ENCODE measurements at places on chromosomes 7 and 10.
A peak's percentile ranks its signal among the peaks of the same experiment; 100 is the strongest.

GRCh38 chr7:107077699-107078516, 33.4 kb downstream of the PRKAR2B start:
- no peak for DNase-seq

GRCh38 chr10:57921140-57921539, 346.6 kb downstream of the IPMK start:
- DNase-seq = no peak

GRCh38 chr7:27420702-27421101, 178.1 kb downstream of the EVX1 start:
- DNase-seq = no peak

GRCh38 chr10:81724431-81724830, 150.6 kb upstream of the NRG3 start:
- DNase-seq = no peak

GRCh38 chr7:128906766-128907559, 3.5 kb downstream of the KCP start:
- DNase-seq = no peak

- DNase-seq = no peak
Observed at GRCh38 chr10:23275355-23275754, 69.2 kb downstream of the C10orf67 start.

DNA sequence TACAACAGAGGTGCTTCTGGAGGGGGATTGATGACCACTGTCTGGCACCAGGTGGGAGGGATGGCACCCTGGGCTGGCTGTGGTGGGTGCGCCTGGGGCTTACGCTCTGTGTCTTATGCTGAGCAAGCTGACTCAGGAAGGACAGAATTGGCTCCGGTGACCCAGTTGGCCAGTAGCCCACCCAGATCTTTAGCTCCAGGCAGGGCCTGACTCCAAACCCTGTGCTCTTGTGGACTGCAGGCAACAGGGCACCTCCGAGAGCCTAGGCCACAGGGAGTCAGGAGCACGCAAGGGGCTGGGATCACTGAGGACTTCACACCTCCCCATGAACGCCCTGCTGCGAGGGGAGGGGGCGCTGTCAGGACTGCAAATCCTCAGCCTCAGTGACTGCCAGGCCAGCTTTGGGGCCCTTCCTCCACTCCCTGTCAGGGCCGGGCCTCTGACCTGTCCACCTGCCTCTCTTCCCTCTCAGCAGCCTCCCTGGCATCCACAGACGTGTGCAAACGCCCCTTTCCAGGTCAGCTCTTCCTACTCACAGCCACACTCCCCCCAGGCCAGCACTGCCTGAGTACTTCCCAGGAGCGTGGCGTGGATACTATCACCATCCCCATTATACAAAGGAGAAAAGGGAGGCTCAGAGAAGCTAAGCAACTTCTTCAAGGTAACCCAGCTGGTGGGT, 118.7 kb downstream of the SLIT1 start:
- DNase-seq = no peak

GRCh38 chr10:132765435-132765834, 20.5 kb downstream of the NKX6-2 start:
- no peak for DNase-seq

GRCh38 chr7:137084607-137085380, 216.3 kb downstream of the CHRM2 start:
- no peak for DNase-seq

- DNase-seq = no peak
Observed at GRCh38 chr7:74026406-74026902, 1.5 kb upstream of the ELN start.

DNA sequence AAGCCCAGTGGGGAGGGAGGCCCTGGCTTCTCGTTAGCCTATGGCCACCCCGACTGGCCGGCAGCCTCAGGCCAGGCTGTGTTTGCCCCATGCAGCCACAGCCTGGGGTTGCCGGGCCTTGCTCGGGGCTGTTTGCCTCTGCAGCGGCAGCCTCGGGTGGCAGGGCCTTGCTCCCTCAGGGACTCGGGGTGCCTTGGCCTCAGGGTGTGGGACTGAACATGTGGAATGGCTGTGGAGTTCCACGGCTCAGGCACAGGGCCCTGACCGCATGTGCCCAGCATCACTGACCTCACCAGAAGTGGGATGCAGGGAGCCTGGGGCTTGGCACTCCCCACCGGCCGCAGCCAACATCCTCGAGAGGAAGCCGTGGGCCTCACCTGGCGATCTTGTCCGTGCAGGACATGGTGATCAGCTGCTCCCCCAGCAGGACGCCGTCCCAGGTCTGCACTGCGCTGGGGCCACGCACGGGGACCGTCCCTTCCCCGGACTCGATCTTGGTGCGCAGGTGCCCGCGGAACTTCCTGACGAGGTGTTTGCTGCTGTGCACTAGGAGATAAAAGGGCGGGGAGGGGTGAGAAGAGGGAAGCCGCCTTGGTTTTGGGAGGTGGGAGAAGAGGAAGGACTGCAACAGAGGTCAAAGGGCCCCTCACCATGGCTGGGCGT, 160.5 kb downstream of the WDR37 start:
- DNase-seq = peak; percentile 53

- DNase-seq = no peak
Observed at GRCh38 chr7:130210181-130210935, 2.7 kb downstream of the SSMEM1 start.

DNA sequence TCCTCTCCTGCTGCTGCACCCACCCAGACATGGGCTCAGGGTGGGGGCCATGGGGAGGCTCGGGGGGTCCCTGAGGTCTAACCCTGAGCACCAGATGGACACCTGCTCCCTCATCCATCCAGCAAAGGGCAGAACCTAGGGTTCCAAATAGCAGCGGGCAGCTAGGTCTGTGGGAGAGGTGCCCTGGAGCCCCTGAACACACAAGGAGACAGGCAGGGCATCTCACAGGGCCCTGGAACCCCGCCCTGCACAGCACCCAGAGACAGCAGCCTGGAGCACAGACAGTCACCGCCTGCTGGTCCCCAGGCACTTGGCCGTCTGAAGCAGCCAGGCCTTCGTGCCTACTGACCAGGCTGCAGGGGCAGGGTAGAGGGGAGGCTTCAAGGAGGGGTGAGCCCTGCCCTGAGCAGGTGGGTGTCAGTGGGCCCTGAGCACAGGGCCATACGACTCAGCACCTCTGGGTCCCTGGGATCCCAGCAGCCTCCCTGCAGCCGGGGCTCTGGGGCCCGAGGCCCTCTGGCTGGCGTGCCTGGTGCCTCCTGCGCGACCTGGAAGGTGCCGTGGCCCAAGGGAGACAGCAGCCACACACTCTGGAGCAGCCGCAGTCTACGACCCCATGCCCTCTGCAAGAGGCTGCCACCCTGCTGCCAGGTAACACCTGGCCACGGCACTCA, 38.3 kb downstream of the GET4 start:
- DNase-seq = no peak

DNA sequence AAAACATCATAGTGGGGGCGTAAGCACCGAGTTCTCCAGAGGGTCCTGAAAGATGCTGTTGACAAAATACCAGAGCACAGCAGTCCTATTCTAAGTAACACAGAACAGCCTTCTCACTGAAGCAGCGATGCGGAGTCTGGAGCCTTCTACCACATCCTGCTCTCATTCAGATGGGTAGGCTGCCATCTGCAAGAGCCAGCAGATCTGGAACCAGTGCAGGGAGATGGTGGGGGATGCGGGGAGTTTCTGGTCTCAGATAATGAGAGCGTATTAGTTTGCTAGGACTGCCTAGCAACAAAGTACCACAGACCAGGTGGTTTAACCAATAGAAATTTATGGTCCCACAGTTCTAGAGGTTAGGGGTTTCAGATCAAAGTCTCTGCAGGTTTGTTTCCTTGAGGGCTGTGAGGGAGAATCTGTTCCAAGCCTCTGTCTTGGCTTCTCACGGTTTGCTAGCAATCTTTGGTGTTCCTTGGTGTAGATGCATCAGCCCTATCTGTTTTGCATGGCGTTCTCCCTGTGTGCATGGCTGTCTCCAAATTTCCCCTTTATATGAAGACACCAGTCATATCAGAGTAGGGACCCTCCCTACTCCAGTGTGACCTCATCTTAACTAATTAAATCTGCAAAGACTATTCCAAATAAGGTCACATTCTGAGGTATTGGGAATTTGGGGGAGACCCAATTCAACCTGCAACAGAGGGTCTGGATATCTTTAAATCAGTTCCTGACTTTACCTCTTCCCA, 52.0 kb upstream of the STEAP1B start:
- DNase-seq = peak; percentile 36

- peak; percentile 78 for DNase-seq
Observed at GRCh38 chr7:158863611-158864506, 7.5 kb downstream of the DYNC2I1 start.

DNA sequence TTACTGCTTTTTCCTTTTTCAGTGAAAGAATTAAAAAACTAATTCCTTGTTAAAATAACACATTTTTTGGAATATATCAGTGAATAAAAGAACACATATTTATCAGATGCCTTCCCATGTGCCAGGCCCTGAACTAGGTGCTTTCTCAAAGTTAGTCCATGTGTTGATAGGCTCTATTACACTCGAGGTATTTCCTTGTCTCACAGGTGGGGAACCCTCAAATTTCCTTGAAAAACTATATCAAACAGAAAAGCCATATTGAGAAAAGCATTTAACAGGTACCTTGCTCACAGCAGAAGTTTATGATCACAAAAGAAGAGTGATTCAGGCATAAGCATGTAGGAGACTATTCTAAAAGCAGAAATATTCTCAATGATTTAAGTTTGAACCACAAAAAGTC, 75.6 kb upstream of the OGDHL start:
- no peak for DNase-seq

GRCh38 chr10:97547271-97547600, 25.3 kb upstream of the ANKRD2 start:
- no peak for DNase-seq

- no peak for DNase-seq
Observed at GRCh38 chr7:151756076-151756731, 120.7 kb downstream of the PRKAG2 start.

GRCh38 chr7:37284285-37284684, 164.4 kb downstream of the ELMO1 start:
- DNase-seq = no peak

DNA sequence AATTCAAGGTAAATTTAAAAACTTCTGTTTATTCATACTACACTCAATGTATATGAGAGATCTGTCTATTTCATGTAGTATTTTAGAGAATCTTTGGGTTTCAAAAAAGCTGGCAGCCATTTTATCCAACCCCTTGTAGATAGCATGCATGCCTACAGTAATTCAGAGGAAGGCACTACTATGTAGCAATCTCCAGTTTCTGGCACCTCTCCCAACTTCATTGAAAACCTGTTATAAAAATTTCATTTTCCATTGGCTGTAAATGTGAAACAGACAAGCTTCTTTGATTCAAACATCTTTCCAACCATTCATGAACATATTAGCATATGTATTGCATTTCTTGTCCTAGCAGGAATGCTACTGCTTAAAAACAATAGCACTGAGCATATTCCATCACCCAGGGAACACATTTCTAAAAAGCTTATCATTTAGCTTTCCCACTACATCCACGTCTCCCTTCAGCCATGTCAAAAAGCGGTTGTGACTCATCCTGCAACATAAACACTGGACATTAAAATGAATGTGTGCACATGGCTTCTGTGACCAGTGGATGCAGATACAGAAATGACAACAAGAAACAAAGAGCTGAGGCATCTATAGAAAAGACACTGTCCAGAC, 330.4 kb upstream of the AOAH start:
- no peak for DNase-seq

DNA sequence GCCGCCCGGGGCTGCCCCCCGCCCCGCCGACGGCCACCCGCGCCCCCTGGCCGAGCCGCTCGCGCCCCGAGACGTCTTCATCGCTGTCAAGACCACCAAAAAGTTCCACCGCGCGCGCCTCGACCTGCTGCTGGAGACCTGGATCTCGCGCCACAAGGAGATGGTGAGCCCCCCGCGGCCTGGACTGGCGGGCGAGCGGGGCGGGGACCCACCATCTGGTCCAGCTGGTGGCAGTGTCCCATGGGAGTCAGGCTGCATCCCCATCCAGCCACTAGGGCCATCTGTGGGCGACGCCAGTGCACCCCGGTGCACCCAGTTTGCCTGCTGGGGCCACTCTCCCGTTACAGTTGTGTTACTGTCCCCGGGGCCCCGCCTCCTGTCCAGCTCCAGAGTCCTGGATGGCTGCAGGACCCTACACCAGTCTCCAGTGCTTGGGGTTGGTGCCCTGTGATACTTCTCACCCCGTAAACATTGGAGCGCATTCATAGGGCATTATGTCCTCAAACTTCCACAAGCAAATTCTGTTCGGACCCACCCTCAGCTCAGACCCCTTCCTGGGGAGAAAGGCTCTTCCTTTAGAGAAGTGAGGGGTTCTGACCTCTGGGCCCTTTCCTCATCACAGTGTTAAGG, 672 bp downstream of the LFNG start:
- no peak for DNase-seq

DNA sequence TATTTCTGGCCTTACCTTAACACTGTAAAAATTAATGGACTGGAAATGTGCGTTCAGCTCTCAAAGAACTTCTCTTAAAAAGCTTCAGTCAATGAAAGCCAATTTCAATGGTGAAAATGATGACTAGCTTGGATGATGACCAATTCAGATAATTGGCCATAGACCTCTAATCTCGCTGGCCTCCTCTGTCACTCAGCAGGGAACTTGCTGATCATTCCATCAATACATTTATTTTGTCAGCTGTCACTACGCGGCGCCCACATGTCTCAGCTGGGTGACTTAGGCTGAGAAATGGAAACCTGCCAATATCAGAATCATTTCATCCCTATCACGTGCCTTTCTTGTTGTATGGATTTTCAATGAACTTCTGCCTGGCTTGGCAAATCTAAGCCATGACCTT, 673.0 kb upstream of the AUTS2 start:
- DNase-seq = no peak

- DNase-seq = no peak
Observed at GRCh38 chr7:26155531-26156375, 3.8 kb downstream of the NFE2L3 start.

DNA sequence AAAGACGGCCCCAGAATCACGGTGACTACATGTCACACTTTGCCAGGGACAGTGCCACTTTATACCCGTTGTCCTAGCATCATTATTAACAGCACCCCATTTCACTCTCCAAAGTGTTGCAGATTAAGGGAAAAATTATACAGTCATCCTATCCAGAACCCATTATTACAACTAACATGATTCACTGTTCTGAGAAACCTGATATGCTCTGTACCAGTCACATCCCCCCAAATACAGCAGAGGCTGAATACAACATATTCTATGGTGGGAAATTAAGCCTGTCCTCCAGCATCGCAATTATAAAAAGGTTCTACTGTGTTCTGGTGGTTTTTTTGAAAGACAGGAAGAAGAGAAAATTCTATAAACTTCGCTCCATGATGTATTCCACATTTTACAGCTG, 162.1 kb downstream of the JAZF1 start:
- DNase-seq = no peak

GRCh38 chr10:44395396-44395795, 10.5 kb upstream of the CXCL12 start:
- peak; percentile 48 for DNase-seq

GRCh38 chr7:101315336-101315735, 6.3 kb downstream of the IFT22 start:
- DNase-seq = no peak

Data from left forelimb (tissue), 1 donor.